ENCODE measurements at places on chromosomes 3 and 15.

GRCh38 chr3:185042312-185043050 is 110.4 kb downstream of the C3orf70 start:
- DNase-seq: no peak

DNA sequence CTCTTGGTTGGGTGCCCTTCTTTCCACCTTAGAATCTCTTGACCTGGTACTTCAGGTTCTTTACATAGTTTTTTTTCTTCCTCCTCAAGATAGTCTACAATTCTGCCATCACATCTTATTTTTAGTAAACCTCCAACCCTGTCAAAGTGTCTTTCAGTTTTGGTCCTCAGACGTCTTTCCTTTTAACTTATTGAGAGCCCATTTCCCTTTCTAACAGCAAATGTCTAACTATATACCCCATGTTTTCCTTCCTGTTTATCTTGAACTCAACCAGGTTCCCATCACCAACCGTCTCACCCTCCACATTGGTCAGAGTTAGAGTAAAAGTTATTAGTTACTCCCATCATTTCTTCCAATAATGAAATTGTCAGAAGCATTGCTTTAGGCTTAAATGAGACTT is 10.4 kb downstream of the KBTBD12 start:
- DNase-seq: no peak

DNA sequence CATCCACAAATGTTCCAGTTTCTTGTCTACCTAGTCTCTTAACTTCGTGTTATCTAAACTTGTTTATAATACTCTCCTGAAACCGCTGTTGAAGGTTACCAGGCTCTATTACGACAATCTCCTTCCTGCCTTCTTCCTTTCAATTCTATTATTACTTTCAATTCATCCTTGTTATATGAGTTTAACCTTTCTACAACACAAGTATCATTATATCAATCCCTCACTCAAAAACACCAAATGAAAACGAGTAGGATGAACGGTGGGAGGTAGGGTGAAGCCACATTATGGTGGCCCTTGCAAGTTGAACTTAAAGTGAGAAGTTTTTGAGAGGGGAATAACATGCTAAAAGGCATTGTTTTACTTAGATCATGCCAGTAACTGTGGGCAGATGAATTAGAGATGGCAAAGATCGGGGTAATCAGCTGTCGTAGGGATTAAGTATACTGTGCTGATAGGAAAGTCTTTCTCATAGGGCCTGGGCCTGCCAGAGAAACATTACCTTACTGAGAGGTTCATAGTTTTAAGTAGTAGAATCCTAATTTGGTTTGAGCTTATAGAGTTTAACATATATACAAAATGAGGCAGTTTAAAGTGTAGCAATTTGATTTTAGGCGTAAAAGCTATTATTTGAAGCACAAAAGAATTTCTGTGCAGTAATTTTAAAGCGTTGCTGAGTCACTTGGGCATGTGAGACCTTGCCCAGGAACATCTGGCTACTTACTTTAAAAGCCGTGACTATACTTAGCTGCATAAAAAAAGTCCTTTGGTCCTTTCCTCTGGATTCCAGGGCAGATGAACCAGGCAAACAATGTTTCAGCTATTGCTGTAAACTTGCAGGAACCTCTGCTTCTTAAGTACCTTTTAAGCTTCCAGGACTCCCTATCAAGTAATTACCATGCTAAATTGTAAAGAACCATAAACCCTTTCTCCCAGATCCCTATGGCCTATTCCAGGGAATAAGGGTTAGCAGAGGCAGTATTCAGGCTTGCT is 3.3 kb upstream of the CEP97 start:
- no peak for DNase-seq

DNA sequence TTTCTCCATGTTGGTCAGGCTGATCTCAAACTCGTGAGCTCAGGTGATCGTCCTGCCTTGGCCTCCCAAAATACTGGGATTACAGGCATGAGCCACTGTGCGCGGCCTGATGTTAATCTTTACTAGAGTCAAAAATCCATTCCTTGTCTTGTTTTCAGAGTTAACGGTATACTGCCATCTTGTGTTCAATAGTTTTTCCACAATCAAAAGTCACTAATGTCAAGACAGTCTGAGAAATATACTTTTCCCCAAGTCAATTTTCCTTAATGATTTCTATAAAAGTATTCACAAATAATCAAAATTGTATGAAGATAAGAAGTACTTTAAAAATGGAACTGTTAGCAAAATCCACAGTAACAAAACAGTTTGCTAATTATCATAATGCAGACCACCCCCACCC is 8.5 kb downstream of the CRBN start:
- no peak for DNase-seq

DNA sequence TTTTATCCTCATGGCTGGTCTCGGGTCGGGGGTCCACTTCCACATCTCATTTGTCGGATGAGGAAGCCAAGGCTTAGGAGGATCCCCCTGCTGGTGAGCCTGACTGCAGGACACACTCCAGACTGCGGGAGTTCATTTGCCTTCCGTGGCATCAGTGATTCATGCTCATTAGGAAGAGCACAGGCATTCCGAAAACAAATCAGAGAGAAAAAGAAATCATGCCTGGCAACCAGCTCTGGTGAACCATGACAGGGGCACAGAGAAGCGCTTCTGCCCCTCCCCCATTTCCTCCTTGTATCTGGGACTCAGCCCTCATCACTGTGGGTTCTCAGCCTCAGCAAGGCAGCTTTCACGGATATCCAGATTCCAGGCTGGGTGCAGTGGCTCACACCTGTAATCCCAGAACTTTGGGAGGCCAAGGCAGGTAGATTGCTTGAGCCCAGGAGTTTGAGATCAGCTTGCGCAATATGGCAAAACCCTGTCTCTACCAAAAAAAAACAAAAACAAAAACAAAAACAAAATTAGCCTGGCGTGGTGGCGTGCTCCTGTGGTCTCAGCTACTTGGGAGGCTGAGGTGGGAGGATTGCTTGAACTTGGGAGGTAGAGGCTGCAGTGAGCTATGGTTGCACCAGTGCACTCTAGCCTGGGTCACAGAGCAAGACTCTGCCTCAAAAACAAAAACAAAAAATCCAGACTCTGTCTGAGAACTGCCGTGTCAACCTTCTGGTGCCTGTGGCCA is 28.4 kb downstream of the IRAK2 start:
- peak; percentile 55 for DNase-seq

- no peak for DNase-seq
These were observed 69.8 kb upstream of the EOMES start for GRCh38 chr3:27791956-27792355.

All from activated CD8-positive, alpha-beta memory T cell treated with anti-CD3 and anti-CD28 coated beads, Interleukin-2, amount 50 U/mL, for 4 hours (primary cell).